ENCODE measurements at places on chromosomes 3 and 15.

DNA sequence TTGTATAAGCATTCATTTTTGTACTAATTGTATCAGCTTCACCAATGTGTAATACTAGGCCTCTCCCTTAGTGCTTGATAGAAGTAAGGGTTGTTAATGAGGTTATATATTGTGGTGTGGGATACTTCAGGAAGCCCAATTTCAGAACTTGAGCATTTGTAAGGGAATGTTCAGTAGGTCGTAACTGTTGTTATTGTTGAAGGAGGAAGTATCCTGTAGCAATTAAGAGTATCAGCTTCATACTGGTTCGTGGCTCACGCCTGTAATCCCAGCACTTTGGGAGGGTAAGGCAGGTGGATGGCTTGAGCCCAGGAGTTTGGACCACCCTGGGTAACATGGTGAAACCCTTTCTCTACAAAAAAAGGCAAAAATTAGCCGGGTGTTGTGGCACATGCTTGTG lies 30.6 kb downstream of the IQGAP1 start:
- no peak for DNase-seq

- no peak for DNase-seq
These were observed 794 bp downstream of the ARPP19 start for GRCh38 chr15:52567871-52568600.

GRCh38 chr3:60399292-60399691 lies 852.0 kb downstream of the FHIT start:
- DNase-seq: no peak

- DNase-seq: no peak
These were observed 648 bp downstream of the AMIGO3 start for GRCh38 chr3:49718858-49719213.

DNA sequence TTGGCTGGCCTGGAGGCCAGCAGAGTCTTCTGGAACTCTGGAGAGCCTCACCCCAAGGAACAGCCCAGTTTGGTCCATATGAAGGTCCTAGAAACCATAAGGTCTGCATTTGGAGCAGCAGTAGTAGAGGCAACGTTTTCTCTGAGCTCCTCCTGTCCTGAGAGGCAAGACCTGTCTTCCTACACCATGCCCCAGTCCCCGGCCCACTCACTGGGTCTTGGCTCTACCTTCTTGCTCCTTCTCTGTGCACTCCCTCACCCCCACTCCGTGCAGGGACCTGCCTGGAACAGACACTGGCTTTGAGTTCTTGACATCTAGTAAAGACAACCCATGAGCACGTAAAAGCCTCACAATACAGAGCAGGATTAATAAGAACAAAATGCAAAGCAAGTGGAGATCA lies 76.6 kb downstream of the CHRD start:
- no peak for DNase-seq
